ENCODE measurements at places on chromosomes 1 and 21.

- no peak for DNase-seq
These were observed 599.9 kb downstream of the LMO4 start for GRCh38 chr1:87928623-87929022.

DNA sequence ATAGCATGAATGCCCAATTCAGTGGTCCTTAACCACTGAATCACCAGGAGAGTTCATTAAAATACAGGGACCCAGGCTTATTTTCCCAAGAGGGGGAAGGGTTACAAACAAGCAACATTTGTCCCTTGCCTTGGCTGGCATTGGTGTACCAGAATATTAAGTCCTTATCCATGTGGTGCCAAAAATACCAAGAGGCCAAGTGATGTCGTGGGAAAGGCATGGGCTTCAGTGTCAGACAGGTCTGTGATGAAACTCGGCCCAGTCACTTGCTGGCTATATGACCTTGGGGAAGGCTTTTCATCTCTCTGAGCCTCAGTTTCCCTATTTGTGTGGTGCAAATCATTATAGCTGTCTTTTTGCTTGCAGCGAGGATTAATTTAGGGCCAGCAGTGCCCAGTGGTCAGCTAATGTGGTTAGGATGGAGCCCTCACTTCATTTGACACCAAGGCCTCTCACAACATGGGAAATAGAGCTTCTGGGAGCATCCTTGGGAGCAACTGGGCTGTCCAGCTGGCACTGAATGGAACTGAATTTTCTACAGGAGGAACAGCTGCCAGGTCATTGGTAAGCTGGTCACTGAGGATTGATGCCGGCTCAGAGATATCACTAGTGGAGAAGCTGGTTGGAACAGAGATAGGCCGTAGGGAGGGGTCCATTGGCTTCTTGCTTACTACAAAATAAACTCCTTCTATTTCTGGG, 77.2 kb upstream of the PPP2R5A start:
- no peak for DNase-seq

DNA sequence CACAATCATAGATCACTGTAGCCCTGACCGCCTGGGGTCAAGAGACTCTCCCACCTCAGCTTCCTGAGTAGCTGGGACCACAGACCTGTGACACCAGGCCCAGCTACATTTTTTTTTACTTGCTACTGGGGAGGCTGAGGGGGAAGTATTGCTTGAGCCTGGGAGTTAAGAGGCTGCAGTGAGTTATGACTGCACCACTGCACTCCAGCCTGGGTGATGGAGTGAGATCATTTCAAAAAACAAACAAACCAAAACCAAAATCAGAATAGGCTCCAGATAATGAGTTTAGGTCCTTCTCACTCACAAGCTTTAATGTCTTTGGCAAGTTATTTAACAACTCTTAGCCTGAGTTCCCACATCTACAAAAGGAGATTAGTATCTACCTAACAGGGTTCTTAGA, 22.8 kb downstream of the WDR26 start:
- no peak for DNase-seq

DNA sequence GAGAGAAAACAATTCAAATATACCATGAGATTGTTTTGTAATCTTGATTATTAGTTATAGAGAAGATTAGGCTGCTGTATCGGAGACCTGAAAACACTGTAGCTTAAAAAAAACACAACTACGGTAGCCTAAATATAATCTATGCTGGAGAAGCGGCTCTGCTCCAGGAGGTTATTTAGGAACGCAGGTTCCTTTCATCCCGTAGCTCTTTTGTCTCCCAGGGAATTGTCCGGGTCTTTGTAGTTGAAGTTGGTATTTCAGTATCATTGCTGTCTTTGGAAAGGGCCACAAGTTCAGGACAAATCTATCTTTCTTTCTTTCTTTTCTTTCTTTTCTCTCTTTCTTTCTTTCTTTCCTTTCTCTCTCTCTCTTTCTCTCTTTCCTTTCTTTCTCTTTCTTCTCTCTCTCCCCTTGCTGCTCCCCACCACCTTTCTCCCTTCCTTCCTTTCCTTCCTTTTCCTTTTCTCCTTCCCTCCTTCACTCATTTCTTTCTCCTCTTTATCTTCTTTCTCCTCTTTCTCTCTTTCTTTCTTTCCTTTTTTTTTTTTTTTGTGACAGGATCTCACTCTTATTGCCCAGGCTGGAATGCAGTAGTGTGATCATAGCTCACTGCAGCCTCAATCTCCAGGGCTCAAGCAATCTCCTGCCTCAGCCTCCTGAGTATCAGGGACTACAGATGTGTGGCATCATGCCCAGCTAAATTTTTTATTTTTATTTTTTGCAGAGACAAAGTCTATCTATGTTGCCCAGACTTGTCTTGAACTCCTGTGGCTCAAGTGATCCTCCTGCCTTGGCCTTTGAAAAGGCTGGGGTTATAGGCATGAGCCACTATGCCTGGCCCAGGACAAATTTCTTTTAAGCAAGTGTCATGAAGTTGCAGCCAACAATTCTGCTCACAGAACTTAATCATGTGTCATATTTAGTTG, 10.9 kb upstream of the NFIA start:
- DNase-seq, result no peak

DNA sequence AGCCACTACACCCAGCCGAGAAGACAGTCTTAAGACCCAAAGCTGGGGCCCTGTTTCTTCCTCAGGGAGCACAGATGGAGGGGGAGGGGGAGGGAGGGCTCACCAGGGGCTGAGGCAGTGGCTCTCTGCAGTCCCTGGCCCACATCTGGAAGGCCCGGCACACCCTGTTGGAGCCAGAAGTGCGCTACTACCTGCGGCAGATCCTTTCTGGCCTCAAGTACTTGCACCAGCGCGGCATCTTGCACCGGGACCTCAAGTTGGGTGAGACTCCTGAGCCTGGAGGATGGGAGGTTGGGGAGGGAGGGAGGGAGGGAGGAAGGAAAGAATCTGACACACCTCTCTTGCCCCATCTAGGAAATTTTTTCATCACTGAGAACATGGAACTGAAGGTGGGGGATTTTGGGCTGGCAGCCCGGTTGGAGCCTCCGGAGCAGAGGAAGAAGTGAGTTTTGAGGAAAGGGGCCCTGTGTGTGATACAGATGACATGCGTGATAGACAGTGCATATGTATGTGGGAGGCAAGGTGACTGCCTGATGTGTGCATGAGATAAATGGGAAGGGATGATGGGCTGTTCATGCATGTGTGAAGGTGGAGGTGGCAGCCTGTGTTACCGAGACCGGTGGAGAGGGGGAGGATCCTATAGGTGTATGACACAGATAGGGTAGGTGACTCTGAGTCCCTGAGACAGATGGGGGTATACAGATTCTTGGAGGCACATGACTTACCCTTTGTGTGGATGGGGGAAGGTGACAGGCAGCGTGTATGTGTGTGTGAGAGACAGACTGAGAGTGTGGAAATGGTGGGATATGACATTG, 1.5 kb downstream of the PLK3 start:
- DNase-seq, result no peak

GRCh38 chr1:103900005-103900404, 150.3 kb downstream of the AMY1C start:
- DNase-seq, result no peak
